ENCODE measurements at places on chromosomes 16 and 17.

GRCh38 chr16:48501516-48502377 is 108.2 kb downstream of the N4BP1 start:
- no peak for DNase-seq

- DNase-seq, result no peak
Measured at GRCh38 chr16:68383858-68384257, 64.5 kb downstream of the SMPD3 start.

DNA sequence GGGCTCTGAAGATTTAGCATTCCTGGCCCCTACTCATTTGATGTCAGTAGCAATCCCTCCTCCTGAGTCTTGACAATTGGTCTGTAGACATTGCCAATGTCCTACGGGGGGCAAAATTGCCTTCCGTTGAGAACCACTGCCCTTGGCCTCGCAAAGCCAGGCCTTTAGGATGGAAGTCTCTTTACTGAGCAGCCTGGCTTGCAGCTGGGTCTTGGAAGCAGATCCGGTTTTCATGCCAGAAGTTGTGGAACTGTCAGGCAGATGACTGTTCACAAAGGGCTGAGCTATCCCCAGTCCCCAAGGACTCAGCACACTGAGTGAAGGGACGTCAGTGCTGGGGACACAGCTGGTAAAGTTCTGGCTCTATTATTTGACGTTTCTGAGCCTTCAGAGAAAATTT is 83.2 kb downstream of the WSCD1 start:
- no peak for DNase-seq

GRCh38 chr17:60355663-60356594 is 36.0 kb downstream of the USP32 start:
- DNase-seq, result no peak

DNA sequence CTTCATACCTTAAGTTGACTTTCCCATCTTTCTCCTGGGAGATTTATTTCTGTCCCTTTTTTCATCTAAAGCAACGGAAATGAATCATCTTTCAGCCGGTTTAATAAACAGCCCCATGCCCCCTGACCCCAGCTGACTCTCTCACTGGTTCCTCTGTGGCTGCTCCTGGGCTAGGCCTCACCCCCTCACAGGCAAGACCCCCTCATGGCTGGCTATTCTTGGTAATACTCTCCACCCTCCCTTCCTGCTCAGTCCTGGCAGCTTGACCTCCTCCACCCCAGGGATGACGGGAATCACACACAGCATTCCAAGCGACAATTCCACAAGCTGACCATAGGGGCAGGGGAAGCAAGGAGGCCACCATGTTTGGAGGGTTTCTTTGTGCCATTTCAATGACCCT is 1.5 kb upstream of the ADAP2 start:
- peak; percentile 30 for DNase-seq

- peak; percentile 43 for DNase-seq
Measured at GRCh38 chr17:66904760-66905624, 59.5 kb upstream of the CACNG4 start.

- no peak for DNase-seq
Measured at GRCh38 chr17:56929362-56929969, 15.6 kb upstream of the TRIM25 start.

DNA sequence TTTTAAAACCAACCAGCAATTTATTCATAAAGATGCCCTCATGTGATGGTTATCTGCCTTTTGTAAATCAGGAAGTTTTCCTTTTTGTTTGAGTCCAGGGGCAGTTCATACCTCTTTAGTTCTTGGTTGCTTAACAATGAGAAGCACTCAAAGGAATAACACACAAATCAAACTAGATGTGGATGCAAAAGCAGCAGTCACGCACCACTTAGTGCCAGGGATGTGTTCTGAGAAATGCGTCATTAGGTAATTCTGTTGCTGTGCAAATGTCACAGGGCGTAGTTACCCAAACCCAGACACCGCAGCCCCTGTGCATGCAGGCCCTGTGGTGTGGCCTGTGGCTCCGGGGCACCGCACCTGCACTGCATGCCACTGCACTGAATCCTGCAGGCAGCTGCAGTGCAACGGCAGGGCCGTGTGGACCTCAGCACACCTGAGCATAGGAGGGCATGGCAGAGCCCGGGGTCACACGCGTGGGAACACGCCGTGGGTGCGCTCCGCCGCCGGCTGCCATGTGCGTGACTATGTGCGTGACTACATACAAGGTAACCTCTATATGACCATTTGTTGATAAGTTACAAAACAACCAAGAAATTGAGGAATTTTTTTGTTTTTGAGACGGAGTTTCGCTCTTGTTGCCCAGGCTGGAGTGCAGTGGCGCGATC is 39.6 kb downstream of the PKD1 start:
- no peak for DNase-seq

GRCh38 chr17:2264067-2264860 is 39.3 kb downstream of the SMG6 start:
- no peak for DNase-seq

DNA sequence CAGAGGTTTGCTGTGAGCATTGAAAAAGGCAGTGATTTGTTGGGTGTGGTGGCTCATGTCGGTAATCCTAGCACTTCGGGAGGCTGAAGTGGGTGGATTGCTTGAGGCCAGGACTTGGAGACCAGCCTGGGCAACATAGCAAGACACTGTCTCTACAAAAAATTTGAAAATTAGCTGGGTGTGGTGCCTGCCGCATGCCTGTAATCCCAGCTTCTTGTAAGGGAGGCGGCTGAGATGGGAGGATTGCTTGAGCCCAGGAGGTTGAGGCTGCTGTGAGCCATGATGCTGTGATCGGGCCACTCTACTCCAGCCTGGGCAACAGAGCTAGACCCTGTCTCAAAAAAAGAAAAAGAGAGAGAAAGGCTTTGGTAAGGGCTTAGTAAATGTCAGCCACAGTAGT is 7.0 kb upstream of the NPIPB2 start:
- DNase-seq, result no peak

DNA sequence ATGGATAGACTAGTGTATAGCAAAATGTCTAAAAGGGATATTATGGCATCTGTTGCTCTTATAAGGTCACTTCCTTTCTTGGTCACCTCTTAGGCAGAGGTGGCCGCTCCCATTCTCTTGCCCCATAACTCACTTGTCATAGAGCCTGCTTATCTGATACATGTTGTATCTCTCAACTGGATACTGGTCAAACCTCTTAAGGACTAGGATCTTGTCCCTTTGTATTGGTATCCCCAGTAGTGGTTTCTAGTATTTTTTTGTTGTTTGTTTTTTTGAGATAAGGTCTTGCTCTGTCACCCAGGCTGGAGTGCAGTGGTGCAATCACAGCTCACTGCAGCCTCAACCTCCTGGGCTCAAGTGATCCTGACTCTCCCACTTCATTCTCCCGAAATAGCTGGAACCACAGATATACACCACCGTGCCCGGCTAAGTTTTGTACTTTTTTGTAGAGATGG is 27.0 kb downstream of the ZSWIM7 start:
- no peak for DNase-seq

- DNase-seq, result peak; percentile 91
Measured at GRCh38 chr16:53098526-53099317, 43.9 kb downstream of the CHD9 start.

GRCh38 chr17:8967861-8968260 is 2.4 kb upstream of the PIK3R5 start:
- no peak for DNase-seq

- DNase-seq, result peak; percentile 47
Measured at GRCh38 chr16:85569615-85570212, 43.4 kb upstream of the GSE1 start.

DNA sequence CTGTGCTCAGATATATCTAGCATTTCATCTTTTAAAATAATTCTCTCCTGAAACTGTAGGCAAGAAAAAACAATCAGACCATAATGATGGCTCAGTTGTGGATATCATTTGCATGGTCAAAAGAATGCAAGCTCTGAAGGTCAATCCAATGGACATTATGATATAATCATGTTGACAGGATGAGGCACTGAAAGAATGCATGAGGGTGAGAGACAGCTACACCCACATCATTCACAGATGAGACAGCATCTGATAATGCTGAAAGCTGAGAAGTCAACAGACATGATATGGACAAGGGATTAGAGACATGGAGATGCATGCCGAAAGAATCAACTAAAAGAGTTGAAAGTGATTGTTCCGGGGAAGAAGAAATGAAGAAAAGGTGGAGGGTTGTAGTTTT is 346.4 kb upstream of the CDH5 start:
- no peak for DNase-seq

DNA sequence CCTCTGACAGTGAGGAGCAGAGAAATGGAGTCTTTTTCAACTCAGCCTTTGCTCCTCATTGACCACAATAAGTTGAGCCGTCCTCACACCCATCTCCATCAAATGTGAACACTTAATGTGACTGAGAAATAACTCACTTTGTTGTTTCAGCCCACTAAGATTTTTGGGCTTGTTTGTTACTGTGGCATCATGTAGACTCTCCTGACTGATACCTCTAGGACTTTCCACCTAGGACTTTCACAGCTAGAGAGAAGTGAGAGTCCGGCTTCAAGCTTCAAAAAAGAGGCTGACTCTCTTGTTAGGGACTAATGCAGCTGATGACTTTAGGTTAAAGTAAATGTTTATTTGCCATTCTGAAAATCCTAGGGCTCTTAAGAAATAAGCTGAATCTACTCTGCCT is 435.0 kb downstream of the TMEM114 start:
- no peak for DNase-seq

GRCh38 chr17:2983255-2983654 is 80.2 kb downstream of the OR1D5 start:
- DNase-seq, result peak; percentile 51

All from GM23248 (cell line).